ENCODE measurements at places on chromosomes 5 and 9.

GRCh38 chr5:135881819-135882218, 13.8 kb downstream of the IL9 start:
- DNase-seq = no peak

DNA sequence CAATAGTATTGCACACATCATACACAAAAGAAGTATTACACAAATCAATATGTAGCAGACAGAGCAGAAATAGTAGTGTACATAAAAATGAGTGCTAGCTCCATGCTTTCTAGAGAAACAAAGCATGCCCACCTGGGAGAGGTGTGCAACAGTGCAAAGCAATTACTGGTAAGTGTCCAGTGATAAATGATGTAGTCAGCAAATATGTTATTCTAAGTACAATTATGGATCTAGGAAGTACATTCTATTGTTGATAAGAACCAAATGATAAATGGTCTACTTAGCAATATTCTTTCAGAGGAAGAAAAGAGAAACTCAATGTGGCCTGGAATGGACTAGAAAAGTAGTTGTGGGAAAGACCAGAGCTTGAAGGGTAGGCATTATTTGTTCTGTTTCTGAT, 188.6 kb downstream of the HINT1 start:
- no peak for DNase-seq

- no peak for DNase-seq
Measured at GRCh38 chr9:121885345-121885901, 207.7 kb downstream of the TTLL11 start.

DNA sequence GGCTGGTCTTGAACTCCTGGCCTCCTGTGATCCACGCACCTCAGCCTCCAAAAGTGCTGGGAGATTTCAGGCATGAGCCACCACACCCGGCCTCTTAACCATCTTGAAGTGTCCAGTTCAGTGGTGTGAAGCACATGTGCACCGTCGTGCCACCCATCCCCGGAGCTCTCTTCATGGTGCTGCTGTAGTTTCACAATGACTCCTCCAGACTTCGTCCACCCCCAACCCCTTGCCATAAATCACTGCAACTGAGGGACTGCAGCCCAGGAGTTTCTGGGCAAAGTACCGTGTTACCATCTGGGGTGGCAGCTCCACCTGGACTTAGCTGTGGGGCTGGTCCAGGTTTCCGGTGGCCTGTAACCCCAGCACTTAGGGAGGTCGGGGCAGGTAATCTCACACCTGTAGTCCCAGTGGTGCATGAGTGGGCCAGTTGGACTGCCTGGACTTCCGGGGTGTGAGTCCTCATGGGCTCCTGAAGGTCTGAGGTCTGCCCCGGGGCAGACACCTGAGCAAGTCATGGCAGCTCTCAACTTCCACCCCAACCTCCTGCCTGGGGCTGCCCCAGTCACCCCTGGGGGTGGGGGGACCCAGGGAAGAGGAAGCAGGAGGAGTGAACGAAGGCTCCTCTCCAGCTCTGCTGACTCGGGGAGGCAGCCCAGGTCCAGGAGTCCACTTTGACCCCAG, 6.6 kb upstream of the N4BP3 start:
- no peak for DNase-seq

DNA sequence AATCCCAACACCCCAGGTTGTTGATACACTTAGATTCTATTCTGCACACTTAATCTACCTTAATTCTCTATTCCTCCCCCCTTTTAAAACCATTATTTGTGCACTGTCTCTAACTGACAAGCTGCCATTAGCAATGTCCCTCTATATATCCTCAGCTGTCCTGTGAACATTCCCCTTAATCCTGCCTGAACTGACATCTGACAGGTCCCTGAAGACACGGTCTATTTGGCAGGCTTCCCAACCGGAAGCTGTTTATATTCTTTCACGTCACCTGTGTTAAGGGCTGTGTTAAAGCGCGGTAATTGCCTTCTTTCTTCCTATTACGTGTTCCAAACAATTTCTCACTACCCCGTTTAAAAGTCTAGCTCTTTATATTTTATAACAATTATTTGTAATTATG, 277.3 kb downstream of the CDH9 start:
- no peak for DNase-seq

GRCh38 chr5:174764309-174764708, 39.9 kb downstream of the MSX2 start:
- no peak for DNase-seq

GRCh38 chr5:62568800-62569432, 9.7 kb upstream of the LRRC70 start:
- no peak for DNase-seq

GRCh38 chr5:124706729-124707361, 39.6 kb downstream of the ZNF608 start:
- no peak for DNase-seq

Data from stimulated activated CD8-positive, alpha-beta memory T cell treated with anti-CD3 and anti-CD28 coated beads, Interleukin-15, amount 100 ng/mL, for 4 hours (primary cell).